ENCODE measurements at places on chromosomes 16 and 17. TPM values are rescaled to one million over a fixed set of nuclear protein-coding genes. Genes with fewer than 3 reads are reported as not detected.

- DNase-seq = no peak
Observed at GRCh38 chr17:10792151-10792550, 11.7 kb downstream of the TMEM238L start.

GRCh38 chr16:28603381-28604185 is 6.3 kb downstream of the SULT1A1 start:
- DNase-seq = no peak

DNA sequence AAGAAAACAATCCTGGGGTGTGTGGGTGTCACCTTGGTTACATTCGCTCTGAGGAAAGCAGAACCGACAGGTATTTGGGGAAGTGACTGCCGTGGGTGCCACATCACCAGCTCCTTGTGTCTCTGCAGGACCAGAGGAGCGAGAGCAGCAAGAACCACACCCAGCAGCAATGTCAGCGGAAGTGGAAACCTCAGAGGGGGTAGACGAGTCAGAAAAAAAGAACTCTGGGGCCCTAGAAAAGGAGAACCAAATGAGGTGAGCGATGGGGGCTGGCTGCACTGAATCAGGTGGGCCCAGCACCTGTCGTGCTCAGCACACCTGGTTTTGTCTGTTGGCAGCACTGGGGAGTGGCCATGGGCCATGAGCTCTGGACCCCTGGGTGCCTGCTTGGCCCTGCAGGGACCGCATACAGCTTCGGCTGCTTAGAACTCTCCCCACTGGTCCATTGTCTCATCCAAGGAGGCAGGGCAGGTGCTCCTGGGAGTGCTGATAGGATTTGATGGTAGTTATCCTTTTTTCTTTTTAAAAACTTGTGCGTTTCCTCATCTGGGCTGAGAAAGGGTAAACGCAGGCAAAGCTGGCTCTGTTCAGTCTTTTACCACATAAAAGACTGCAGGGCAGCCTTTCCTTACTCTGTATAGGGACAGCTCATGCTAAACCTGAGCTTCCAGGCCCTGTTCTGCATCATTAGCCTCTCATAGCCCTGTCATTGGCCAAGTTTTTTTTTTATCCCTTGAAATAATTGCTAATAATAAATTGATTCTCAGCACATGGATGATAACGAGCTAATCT is 29.4 kb downstream of the HMOX2 start:
- peak; percentile 89 for DNase-seq

DNA sequence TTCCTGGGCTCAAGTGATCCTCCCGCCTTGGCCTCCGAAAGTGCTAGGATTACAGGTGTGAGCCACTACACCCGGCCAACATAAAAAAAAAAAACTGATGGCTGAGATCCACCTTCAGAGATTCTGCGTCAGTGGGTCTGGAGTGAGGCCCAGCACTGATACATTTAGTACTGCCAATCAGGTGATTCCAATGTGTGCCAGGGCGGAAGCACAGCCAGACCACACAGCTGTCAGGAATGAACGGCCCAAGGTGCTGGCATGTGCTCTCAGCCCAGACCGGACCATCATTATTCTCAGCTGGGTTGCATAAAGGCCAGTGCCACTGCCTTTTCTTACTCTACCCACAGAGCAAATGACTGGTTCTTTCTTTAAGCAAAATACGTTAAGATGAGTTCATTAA is 1.2 kb upstream of the BCO1 start:
- DNase-seq = no peak

Gene EFNB3
- total RNA-seq = not detected
